ENCODE measurements at places on chromosomes 6 and 20.

- no peak for DNase-seq
These were observed 8.6 kb downstream of the ZNF292 start for GRCh38 chr6:87164004-87164403.

DNA sequence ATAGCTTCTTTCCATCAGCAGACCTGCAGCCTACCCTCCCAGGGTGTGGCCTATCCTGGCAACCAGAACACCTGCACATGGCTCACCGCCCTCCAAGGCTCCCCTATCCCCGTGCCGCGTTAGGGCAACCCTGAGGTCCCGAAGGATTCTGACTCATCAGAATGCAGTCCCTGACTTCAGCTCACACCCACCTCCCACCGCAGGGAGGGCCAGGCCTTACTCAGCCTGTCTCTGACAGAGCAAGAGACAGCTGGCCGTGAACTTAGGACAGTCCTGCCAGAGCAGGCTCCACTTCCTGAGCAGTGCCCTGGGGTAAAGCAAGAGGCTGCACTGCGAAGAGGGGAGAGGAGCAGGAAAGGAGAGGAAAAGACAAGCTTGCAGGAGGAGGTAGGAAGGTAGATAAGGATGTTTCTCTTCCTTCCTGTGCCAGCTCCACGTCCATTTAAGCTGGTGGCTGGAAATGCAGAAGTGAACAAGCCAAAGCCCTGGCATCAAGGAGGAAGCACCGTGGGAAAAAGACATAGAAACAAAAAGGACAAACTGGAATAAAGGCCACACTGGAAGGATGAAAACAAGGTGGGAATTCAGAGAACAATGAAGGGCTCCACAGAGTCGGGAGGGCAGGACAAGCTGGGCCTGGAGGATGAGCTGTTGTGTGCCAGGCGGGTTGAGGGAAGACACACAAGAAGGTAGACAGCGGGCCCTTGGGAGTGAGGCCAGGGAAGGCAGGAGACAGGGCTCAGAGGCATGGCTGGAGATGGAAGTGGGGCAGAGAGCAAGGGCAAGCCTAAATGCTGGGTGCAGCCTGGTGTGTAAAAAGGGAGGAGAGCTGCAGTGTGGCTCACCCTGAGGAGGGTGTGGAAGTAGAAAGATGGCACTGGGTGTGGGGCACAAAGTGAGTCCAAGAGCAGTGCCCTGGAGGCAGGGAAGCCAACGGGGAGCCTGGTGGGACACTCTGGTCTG is 102.7 kb downstream of the SLC23A2 start:
- no peak for DNase-seq

DNA sequence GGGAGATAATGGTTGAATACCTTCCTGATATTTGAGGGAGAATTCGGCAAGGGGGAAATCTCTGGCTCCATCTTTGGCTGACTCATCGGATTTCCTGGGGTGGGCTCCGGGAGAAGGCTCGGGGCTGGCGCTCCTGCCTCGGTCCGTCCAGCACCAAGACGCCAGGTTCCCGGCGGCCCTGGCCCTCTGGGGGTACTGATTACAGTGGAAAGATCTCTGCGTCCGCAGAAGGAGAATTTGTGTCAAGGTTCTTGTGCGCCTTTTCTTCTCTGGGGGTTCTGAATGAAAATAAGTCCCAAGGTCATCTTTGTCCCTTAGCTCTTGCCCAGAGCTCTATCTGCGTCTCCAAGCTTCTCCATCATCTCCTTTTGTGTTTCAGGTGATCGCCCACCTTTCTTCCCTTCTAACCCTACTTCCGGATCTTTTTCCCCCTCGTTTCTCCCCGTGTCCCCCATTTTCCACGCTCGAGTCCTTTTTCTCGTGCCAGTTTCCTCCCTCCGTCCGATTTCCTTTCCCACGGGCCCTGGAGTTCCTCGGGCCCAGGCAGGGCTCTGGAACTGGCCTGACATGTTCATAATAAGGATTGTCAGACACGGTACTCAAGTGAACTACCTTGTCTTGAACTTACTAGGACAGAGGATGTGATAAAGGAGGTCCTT is 11.6 kb downstream of the NRN1 start:
- no peak for DNase-seq

DNA sequence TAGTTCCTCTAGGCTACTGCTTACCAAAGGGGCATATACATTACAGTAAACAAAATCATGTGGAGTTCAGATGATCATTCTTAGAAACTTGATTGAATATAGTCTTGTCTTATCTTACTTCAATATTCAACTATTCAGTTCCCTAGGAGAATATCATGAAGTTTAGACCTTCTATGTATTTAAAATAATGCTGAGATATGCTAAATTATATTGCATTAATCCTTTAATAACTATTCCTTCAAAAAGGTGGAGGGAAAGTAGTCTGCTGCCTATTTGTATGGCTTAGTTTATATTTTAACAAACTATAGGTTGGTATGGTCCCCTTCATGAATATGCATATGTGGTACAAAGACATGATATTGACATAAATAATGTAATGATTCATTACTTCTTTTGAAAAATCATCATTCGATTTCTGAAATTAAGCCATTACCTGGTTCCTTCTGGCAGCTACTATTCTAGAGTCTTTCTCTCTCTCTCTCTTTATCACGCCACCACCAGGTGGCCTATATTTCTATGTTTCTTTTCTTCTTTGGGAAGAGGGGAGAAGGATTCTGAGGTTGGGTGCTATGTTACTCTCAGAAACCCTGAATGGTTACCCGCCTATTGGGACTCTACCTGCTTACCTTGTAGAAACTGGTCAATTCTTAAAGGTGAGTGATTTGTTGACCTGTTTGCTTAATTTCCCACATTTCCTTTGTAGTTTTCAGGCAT is 855.8 kb downstream of the HACE1 start:
- DNase-seq = no peak

GRCh38 chr20:39939241-39939865 is 749.7 kb downstream of the MAFB start:
- DNase-seq = no peak

DNA sequence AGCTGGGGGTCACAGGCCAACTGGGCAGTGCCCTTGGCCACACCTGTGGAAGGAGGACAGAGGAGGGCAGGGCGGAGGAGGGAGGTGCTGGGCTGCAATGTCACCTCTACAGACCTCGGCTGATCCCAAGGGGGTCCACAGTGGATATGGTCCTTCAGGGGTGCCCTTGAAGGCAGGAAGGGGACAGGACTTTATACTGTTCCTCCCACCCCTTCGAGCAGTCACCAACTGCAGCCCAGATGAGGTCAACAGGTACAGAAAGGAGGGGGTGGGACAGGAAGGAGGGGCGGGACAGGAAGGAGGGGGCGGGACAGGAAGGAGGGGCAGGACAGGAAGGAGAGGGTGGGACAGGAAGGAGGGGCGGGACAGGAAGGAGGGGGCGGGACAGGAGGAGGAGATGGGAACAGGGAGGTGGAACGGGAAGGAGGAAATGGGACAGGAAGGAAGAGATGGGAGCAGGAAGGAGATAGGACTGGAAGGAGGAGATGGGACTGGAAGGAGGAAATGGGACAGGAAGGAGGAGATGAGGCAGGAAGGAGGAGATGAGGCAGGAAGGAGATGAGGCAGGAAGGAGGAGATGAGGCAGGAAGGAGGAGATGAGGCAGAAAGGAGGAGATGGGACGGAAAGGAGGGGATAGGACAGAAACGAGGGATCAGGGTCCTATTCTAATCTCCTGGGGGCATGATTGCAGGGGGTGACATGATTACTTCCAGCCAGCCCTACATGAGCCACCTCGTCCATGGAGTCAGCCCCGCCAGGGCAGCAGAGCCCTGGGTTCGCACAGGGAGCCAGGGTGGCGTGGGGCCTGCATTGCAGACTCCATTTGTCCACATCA is 19.4 kb upstream of the MRGBP start:
- peak; percentile 42 for DNase-seq

DNA sequence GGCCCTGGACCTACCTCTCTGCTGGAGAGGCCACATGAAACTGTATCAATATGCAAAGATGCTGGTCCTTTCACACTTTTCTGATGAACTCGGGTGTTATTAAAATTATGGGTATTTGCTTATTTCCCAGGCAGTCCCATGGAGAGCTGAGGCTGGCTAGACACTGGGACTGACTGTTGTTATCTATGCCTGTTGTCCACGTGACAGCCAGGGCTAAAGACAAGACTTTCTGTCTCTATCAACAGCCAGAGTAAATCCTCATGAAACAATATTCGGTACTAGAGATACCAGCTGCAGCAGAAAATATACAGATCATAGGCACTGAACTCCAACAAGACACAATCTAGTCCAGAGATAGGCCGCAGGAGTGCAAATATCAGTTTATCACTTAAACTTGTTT is 236.4 kb downstream of the FOXA2 start:
- DNase-seq = no peak

DNA sequence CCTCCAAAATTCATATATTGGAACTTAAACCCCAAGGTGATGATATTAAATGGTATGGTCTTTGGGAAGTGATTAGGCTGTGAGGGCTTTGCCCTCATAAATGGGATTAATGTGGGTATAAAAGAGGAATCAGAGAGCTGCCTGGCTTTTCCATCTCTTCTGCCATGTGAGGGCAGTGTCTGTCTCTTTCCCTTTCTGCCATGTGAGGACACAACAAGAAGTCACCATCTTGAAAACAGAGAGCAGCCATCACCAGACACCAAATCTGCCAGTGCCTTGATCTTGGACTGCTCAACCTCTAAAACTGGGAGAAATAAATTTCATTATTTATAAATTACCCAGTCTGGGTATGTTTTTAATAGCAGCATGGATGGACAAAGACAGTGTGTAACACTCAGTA is 263.0 kb downstream of the PAX1 start:
- no peak for DNase-seq

GRCh38 chr6:11766589-11767450 is 11.8 kb downstream of the ADTRP start:
- peak; percentile 22 for DNase-seq

GRCh38 chr6:25014791-25015560 is 79.2 kb upstream of the RIPOR2 start:
- no peak for DNase-seq

- no peak for DNase-seq
These were observed 1.6 kb downstream of the PPARD start for GRCh38 chr6:35343835-35344550.

GRCh38 chr6:29927841-29928388 is 14.4 kb upstream of the HLA-A start:
- DNase-seq = no peak

DNA sequence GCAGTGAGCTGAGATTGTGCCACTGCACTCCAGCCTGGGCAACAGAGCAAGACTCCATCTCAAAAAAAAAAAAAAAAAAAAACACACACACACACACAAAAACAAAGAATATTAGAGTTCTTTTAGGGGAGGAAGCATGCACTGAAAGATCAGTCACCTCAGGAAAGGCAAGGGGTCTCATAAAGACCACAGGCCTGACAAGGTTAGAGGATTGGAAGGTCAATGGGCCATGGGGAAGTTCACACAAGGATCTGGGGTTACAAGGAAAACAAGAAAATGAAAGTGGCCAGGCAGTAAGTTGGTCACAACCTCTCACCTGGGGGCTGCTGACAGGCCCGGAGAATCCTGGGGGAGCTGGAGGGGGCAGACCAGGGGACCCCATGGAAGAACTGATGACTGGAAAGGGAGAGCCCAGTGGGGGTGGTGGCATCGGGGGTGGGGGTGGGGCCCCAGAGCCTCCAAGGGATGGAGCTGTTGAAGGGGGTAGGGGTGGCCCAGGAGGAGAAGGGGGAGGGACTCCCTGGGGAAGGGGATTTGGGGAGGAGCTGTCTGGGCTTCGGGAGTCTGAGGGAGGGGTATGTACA is 1.5 kb downstream of the RXRB start:
- DNase-seq = no peak

GRCh38 chr6:168599769-168600330 is 158.9 kb downstream of the SMOC2 start:
- no peak for DNase-seq

GRCh38 chr6:118945217-118945616 is 10.3 kb upstream of the MCM9 start:
- DNase-seq = no peak

DNA sequence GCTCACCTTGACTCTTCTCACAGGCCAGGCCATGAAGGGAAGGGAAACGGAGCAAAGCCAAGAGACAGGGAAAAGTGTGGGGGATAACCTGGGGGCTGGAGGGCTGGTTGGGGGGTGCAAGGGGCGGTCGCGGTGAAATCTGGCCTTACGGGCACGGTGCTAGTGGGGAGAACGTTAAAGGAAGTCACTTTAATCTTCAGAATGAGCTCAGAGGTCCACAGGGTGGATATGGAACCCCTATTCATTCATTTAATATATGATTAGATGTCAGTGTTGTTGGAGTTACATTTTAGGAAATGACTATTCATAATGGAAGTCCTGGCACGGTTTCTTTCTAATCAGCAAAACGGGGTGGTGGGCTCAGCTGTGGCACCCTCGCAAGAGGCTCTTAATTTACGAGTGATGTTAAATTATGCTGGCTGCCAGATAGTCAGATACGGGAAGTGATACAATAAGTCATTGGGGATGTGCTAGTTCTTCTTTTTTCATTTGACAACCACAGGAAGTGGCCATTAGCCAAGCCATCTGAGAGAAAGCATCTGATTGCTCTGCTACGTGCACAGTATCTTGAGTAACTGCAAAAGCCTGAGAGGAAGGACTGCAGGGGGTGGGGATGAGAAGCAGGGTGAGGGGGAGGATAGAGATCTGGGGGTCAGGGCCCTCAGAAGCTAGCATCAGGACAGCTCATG is 253.0 kb downstream of the QKI start:
- DNase-seq = no peak

GRCh38 chr6:43724914-43725642 is 37.5 kb upstream of the MRPS18A start:
- peak; percentile 55 for DNase-seq

DNA sequence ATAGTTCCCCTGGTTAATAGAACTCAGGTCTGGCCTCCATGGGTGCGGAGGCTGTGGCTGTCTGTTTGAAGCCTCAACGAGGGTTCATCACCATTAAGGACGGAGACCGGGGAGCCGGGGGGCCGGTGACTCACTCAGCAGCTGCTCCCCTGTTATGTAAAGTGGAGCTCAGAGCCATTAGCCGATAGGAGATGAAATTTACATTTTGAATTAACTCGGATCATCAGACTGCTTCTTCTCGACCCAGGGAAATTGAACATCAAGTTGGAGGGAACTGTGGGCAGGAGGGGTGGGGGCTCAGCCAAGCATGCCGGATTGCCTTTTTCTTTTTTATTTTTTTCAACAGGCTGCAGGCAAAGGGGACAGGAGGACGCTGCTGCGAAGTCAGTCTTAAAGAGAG is 12.3 kb downstream of the PCK1 start:
- no peak for DNase-seq

GRCh38 chr20:4160761-4161305 is 145.5 kb upstream of the RNF24 start:
- no peak for DNase-seq

- no peak for DNase-seq
These were observed 6.3 kb downstream of the MAPK14 start for GRCh38 chr6:36033935-36034334.

GRCh38 chr20:43028470-43028869 is 161.2 kb downstream of the PTPRT start:
- no peak for DNase-seq

All from pancreas (tissue), 10 donors.